NCI-H774 (cell line): ENCODE measurements at places on chromosomes 5 and 9.

DNA sequence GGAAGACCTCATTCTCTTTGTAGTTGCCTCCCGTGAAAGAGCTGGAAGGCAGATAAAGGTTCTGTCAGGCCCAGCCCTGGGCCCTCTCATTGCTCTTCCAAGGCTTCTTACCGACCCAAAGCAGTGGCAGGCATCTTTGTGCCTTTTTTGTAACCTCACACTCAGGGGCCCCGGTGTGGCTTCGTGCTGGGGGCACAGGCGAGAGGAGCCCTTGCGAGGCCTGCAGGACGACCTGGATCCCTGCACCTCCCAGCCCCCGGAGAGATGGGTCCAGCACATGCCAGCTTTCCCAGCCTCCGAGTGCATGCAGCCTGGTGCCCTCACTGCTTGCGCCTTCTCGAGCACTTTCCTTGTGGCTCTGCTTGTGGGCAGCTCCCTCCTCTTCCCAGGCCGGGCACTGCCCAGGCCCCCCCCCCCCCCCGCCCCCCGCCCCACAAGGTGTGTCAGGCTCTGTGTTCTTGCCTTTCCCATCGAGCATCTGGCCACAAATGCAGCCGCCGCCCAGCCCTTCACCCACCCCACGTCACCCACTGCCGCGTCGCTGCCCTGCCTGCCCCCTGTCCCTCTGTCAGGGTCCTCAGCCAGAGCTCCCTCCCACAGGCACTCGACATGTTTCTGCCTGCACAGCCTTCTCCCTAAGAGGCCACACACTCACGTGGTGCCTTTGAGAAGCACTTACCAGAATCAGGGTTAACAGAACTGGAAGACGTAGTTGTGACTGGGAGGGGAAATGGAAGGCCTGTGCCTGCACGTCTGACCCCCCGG, 63.7 kb upstream of the CACNA1B start:
- no peak for DNase-seq

- DNase-seq: no peak
Observed at GRCh38 chr5:54676481-54677340, 159.2 kb downstream of the SNX18 start.

DNA sequence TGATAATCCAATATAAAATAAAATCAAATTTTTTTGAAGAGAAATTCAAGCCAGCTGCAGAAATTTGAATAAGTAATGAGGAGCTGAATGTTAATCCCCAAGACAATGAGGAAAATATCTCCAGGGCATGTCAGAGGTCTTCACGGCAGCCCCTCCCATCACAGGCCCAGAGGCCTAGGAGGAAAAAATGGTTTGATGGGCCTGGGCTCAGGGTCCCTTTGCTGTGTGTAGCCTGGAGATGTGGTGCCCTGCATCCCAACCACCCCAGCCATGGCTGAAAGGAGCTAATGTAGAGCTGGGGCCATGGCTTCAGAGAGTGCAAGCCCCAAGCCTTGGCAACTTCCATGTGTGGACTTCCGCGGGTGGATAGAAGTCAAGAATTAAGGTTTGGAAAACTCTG, 618.3 kb downstream of the TAF11L14 start:
- DNase-seq: no peak

DNA sequence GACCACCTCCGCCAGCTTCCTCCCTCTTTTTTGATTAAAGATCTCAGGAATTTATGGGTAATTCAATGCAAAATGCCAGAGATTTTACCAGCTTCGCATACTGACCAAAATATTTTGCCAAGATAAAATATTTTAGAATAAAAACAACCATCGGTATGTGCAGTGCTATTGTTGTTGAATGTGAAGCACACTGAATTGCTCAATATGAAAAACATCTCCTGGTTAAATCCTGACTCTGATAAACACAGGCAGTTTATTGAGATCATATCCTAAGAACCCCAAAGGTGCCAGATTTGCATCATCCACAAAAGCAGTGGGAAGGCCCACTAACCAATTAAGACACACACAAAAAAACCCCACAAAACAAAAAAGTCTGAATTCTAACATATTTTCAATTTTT, 202.4 kb downstream of the GLIS3 start:
- no peak for DNase-seq

DNA sequence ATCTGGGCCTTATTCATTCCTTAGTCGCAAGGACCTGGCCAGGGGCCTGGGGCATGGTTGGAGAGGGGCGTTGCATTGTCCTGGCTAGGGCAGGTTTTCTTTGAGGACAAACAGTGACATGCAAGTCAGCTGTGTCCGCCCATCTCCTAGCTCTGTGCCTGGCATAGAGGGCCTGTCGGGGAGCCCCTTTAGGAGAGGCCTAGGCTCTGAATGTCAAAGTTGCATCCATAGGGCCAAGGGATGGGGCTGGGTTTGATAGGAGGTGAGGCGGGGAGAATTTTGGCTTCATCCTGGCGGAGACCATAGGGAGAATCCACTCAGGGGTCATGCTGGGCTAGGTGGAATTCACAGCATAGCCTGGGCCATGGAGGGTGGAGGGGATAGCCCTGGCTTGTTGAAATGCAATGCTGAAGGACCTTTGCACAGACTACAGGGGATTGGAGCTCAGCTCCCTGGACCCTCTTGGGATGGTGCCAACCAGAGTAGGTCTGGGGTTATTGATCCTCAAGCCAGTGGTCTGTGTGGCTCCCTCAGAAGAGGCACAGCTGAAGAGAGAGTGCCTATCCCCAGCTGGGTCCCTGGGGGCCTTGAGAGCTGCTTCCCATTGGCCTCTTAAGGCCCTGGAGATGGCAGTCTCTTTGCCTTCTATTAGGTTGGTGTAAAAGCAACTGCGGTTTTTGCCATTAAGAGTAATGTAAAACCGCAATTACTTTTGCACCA, 104.0 kb downstream of the RGS3 start:
- no peak for DNase-seq

DNA sequence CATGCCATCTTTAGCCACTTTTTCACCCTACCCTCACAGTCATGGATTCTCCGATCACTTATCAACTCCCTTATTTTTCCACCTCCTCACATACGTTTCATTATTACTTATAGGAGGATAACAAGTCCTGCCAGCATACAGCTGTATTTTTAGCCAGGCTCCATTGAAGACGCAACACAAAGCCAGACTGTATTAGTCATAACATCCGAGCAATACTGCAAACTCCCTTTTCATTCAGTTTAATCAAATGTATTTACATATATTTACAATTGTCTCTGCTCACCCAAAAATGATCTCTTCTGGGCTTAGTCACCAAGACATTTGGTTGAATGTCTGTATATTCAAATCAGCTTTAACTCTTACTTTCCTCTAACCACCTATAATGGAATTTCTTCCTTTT, 126.4 kb upstream of the PRLR start:
- DNase-seq: no peak

GRCh38 chr9:69199769-69200470, 25.8 kb downstream of the TJP2 start:
- no peak for DNase-seq

GRCh38 chr5:178383919-178384815, 151.6 kb upstream of the PHYKPL start:
- DNase-seq: no peak

- no peak for DNase-seq
Observed at GRCh38 chr9:134854541-134854981, 26.0 kb upstream of the FCN2 start.

DNA sequence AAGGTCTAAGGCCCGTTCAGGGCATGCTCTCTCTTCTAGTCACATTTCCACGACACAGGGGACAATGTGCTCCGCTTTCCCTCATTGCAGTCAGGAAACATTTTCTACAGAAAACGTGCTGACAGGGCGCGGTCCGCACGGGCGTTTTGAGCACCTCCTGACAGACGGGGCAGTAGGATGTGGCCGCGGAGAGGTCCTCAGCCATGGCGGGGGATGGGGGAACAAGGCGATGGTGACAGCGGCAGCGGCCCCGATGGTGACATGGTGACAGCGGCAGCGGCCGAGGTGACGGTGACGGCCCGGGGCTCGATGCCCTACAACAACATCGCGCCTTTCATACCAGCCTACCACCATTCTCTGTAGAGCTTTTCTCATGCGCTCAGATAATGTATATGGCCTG, 4.1 kb downstream of the PLPP1 start:
- no peak for DNase-seq

DNA sequence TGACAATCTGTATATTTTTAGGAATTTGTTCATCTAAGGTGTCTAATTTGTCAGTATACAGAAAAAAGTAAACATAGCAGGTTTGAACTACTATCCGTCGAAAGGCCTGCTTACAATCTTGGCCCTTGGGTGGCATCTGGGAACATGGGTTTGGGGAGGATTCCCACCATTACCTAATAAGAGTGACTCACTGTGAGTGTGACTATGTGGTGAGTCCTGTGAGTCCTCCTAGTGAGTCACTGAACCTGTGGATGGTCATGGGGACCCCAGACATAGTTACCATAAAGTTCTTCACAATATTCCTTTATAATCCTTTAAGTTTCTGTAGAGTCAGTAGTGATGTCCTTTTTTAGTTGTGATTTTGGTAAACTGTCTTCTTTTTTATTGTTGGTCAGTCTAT, 37.0 kb downstream of the RNF130 start:
- no peak for DNase-seq

DNA sequence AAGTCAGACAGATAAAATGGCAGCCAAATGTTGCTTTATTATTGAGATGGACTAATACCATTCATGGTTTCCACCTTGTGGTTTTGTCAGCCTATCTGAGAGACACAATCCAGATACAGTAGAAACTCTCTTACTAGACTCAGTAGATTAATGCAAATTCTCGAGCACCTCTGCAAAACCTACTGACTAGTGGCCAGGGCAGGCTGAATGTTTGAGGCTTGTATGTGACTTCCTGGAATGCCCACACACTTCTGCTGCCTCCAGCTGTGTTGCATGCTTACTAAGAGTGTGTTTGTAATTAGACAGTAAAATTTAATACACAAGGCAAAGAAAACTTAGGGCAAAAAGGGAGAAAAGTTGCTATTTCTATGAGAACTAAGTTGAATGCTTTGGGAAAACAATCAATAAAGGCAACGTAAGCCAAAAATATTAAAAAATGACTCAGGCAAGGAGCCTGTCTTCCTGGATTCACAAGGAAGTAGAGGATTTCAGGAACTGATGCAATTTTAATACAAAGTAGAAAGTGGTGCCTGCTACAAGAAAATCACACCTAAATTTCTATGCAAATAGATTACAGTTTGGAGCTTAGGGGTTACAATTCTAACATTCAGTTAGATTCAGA, 30.2 kb upstream of the CCNG1 start:
- DNase-seq: no peak

- no peak for DNase-seq
Observed at GRCh38 chr5:1864896-1865440, 17.8 kb downstream of the IRX4 start.

GRCh38 chr5:67610186-67610912, 413.8 kb upstream of the CD180 start:
- no peak for DNase-seq

DNA sequence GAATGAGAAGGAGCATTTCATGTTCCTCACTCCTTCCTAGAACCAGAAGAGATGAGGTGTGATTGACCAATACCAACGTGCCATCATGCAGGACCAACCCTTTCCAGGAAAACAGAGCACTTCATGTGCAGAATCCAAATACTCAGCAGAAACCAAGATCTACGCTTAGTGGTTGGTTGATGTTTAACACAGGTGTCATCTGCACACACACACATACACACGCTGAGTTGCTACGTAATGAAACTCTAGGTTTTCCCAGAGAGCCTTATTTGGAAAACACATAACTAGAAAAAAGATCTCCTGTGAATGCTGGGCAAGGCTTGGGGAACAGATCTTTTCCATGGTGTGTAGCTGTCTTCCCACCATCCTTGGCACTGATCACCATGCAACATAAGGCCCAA, 21.1 kb upstream of the ZNF622 start:
- DNase-seq: no peak

DNA sequence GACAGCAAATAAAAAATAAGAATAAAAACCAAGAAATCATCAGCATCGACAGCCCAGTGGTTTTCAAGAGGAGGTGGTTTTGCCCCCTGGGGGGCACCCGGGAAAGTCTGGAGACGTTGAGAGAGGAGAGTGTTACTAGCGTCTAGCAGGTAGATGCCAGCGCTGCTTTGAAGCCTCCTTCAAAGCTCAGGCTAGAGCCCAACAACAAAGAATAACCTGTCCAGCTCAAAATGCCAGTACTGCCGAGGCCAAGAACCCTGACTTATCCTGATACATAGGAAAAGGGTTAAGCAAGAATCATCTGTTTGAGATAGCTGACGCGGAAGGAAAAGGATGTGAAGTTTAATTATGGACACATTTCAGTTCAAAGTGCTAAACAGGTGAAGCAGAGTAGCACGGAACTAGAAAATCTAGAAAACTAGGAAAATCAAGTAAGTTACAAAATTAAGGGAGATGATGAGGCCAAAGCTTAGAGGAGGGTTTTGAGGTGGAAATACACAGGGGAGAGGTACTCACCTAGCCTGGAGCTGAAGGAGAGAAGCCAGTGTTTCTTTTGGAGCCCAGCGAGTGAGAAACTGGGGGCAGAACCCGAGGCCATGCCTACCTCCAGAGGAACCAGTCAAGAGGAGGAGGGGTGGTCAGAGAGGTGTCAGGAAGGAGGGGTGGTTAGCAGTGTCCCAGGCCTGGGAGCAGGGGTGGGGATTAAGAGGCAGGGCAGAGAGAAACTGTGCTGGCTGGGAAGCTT, 121.0 kb upstream of the RETREG1 start:
- peak; percentile 20 for DNase-seq

- DNase-seq: no peak
Observed at GRCh38 chr5:82494942-82495341, 216.8 kb upstream of the RPS23 start.
